ENCODE measurements at places on chromosomes 5 and 9. TPM values are rescaled to one million over a fixed set of nuclear protein-coding genes. Genes with fewer than 3 reads are reported as not detected.
A peak's percentile ranks its signal among the peaks of the same experiment; 100 is the strongest.

GRCh38 chr5:177111720-177112394 is 21.7 kb upstream of the NSD1 start:
- peak; percentile 42 for DNase-seq
- no peak overlapping the region for H3K4me3 ChIP-seq

DNA sequence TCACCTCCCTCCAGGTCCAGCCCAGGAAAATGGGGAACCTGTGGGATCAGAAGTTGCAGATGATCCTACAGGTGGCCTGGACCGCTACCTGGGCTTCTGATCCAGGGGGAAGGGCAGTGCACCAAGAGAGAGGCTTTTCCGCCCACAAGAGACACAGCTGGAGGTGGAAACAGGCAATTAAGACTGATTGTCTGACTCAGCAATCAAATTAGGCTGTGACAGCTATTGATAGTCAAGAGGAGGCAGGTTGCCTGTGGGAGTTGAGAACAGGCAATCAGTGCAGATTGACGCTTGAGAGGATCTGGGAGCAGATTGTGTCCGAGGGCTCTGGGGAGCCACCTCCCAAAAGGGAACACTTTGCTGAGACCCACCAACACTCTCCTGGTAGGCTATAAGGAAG is 71.1 kb upstream of the SLC44A1 start:
- H3K36me3 ChIP-seq: no peaks in the 10 kb centered on the region
- H3K27ac ChIP-seq: no peak overlapping the region
- no peak for DNase-seq
- no peak overlapping the region for H3K4me3 ChIP-seq

GRCh38 chr5:16992444-16992843 is 56.4 kb upstream of the MYO10 start:
- DNase-seq: no peak
- H3K27ac ChIP-seq: no peak overlapping the region
- no peaks in the 10 kb centered on the region for H3K4me1 ChIP-seq
- H3K27me3 ChIP-seq: no peaks in the 10 kb centered on the region
- H3K4me3 ChIP-seq: no peak overlapping the region
- H3K36me3 ChIP-seq: no peaks in the 10 kb centered on the region

GRCh38 chr5:130923543-130924124 is 241.4 kb downstream of the HINT1 start:
- H3K4me3 ChIP-seq: no peak overlapping the region
- DNase-seq: no peak
- H3K36me3 ChIP-seq: no peaks in the 10 kb centered on the region
- no peaks in the 10 kb centered on the region for H3K4me1 ChIP-seq
- no peak overlapping the region for H3K27ac ChIP-seq

The ZNF366 gene
- 0.19 TPM for total RNA-seq

- no peak overlapping the region for H3K4me3 ChIP-seq
- no peak overlapping the region for H3K27ac ChIP-seq
- no peak for DNase-seq
Observed at GRCh38 chr9:92648474-92648971, 21.4 kb downstream of the IPPK start.

DNA sequence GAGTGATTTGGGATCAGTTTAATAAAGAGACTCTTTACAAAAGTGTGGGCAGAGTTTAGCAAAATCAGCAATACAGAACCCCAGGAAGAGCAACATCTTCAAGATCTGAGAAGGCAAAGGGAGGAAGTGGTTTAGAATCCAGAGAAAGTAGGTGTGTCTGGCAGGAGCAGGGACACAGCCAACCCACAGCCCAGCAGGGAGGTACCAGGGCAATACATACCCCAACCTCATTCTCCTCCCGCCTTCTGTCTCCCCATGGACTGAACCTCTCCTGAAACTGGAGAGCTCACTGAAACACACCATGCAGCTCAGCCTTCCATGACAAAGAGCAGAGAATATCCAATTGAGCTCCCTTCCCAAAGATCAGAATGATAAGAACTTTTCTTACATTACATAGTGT is 283.4 kb downstream of the PRELID2 start:
- H3K27ac ChIP-seq: no peak overlapping the region
- no peaks in the 10 kb centered on the region for H3K4me1 ChIP-seq
- H3K4me3 ChIP-seq: no peak overlapping the region
- DNase-seq: no peak
- H3K27me3 ChIP-seq: no peaks in the 10 kb centered on the region
- no peaks in the 10 kb centered on the region for H3K36me3 ChIP-seq

GRCh38 chr5:22465177-22465576 is 388.0 kb downstream of the CDH12 start:
- H3K4me1 ChIP-seq: no peaks in the 10 kb centered on the region
- no peak overlapping the region for H3K4me3 ChIP-seq
- no peak for DNase-seq
- H3K27ac ChIP-seq: no peak overlapping the region

GRCh38 chr5:122447879-122448278 is 135.8 kb downstream of the SNCAIP start:
- no peak for DNase-seq
- H3K4me1 ChIP-seq: no peaks in the 10 kb centered on the region
- no peak overlapping the region for H3K4me3 ChIP-seq
- no peaks in the 10 kb centered on the region for H3K27me3 ChIP-seq

The KCNV2 gene
- total RNA-seq: not detected

DNA sequence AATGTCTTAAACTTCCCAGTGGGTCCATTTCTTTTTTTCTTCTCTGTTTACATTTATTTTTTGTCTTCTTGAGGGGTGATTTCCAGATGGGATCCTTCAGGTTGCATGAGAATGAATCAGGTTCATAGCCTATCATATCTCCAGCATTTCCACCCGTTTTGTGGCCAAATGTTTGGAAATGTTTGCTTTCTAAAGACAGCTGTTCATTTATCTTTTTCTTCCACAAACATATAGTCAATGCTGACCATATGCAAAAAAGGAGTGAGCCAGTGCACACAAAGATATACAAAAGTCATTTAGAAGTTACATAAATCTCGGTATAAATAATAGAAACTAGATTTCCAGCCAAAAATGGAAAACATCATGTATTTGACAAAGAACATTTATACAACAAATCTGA is 71.6 kb upstream of the STC2 start:
- H3K4me1 ChIP-seq: no peaks in the 10 kb centered on the region
- H3K27me3 ChIP-seq: no peaks in the 10 kb centered on the region
- no peaks in the 10 kb centered on the region for H3K36me3 ChIP-seq

DNA sequence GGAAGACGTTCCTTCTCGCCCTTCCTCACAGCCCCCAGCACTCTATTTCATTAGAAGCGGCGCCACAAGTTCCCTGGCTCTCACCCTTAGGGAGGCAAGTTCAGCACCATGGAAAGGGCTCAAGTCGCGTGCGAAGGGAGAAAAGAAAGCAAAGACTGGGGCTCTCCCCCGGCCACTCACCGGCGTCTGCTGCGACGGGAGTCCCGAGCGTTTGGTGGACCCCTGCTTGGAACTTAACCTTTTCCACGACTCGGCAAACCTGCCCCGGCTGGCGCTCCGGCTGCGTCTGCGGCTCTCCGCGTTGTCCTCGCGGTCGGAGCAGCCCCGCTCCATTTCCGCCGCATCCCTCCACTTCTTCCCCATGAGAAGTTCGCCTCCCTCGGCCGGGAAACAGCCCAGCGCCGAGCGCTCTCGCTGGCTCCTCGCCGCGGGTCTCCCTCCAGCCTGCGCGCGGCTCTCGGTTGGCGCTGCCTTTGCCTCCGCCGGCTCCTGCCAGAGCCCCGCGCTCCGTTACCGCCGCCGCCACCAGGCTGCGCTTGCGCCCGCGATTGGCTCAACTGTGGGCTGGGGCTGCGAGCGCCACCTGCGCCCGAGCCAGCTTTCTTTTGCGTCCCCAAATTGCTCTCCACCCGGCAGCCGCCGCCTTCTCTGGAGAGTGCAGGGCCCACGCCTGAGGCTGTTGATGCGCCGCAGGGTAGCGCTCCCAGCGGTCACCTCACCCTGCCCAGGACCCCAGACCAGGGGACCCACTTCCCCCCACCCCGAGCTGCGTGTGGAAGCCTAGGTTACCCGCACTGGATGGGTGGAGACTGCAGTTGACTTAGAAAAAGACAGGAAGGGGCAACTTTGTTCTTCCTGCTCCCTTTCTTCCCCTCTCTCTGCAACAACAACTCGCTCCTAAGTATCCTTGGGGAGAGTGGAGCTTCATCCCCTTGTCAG is 321.6 kb downstream of the CEMIP2 start:
- H3K27ac ChIP-seq: no peak overlapping the region
- no peak overlapping the region for H3K4me3 ChIP-seq
- H3K36me3 ChIP-seq: no peaks in the 10 kb centered on the region
- H3K27me3 ChIP-seq: no peaks in the 10 kb centered on the region
- DNase-seq: no peak

The PCDHGB6 gene
- total RNA-seq: 0.16 TPM
